ENCODE measurements at places on chromosomes 2 and 18.

DNA sequence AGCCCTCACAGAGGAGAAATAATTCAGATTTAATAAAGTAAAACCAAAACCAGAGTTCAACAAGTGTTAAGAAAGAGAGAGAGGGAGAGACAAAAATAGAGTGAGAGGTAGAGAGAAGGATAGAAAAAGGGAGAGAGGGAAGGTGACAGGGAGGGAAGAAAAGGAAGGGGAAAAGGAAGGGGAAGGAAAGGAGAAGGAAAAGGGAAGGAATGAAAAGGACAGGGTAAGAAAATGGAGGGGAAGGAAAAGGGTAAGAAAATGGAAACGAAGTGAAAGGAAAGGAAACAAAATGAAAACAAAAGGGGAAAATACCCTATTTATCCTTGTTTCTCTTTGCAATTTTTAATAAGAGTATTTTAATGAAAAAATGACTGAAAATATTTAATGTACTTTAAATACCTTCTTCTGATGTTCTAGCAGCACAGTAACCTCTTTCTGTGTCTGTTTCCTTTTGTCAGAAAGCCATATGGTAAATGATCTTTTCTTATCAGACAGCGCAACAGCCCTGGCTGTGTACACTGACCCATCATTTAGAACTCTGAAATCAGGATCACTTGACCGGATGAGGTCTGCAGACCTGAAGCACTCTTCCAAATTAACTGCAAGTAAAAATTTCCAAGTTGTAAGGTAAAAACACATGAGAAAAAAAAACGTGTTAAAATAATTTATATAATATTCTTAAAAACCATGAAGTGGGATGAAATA is 11.8 kb downstream of the DSC3 start:
- DNase-seq = no peak

DNA sequence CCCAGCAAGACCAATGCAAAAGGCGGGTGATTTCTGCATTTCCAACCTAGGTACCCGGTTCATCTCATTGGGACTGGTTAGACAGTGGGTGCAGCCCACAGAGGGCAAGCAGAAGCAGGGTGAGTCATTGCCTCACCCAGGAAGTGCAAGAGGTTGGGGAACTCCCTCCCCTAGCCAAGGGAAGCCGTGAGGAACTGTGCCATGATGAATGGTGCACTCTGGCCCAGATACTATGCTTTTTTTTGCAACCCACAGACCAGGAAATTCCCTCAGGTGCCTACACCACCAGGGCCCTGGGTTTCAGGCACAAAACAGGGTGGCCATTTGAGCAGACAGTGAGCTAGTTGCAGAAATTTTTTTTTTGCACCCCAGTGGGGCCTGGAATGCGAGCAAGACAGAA is 662.6 kb upstream of the ACVR2A start:
- DNase-seq = no peak

DNA sequence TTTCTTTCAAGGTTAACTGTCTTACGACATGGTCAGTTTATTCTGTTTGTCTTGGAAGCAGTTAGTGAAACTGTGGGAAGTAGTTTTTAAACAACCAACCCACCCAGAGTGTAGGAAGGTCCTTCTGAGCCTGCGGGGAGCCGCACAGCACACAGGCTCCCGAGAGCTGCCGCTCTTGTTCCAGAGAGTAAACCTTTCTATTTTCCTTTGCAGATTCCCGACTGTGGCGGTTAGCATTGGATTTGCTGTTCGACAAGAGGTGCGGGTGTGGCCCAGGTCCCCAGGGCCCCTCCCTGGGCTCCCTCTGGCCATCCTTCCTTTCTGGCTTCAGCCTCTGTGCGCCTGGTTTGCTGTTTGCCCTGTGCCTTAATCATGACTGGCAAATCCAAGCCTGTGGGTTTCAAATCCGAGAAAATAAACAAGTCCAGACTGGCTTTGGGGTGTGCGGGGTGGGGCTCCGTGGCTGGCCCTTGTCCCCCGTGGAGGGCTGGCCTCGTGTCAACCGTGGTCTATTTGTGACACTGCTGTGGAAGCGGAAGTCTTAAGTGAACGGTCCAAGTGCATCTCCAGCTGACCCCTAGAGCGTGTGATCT is 30.7 kb downstream of the IMPA2 start:
- no peak for DNase-seq

GRCh38 chr2:74893332-74893731 is 59.4 kb downstream of the HK2 start:
- DNase-seq = no peak

GRCh38 chr18:43279015-43279744 is 1.9 kb upstream of the SYT4 start:
- DNase-seq = no peak

- no peak for DNase-seq
Observed at GRCh38 chr2:154240921-154241379, 369.2 kb downstream of the GALNT13 start.

- no peak for DNase-seq
Observed at GRCh38 chr2:29139152-29139551, 23.9 kb downstream of the CLIP4 start.
